ENCODE measurements at places on chromosomes 5 and 9.
A peak's percentile ranks its signal among the peaks of the same experiment; 100 is the strongest.

GRCh38 chr5:6705959-6706358, 7.3 kb upstream of the TENT4A start:
- no peak for DNase-seq

- no peak for DNase-seq
These were observed 131.4 kb upstream of the SHB start for GRCh38 chr9:38200431-38200830.

- DNase-seq = peak; percentile 77
These were observed 21.0 kb upstream of the SCGB3A2 start for GRCh38 chr5:147857302-147858129.

DNA sequence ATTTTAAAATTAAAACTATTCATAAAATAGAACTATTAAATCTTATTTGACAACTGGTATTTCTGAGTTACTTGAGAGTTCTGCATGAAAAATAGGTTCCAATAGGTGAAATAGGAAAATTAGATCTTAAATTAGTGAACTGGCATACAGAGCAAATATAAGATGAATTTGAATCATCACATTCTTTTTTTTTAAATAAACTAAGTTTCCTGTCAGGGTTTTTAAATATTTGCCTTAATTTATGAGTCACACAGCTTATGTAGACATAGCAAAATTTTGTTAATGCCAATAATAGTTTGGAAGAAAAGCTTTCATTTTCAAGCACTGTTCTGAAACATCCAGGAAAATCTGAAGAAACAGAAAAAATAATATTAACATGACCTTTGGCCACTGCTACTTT, 311.7 kb upstream of the HAPLN1 start:
- DNase-seq = no peak

- no peak for DNase-seq
These were observed 217.8 kb upstream of the IRX1 start for GRCh38 chr5:3377831-3378230.

- DNase-seq = no peak
These were observed 59.7 kb downstream of the OSMR start for GRCh38 chr5:38905516-38905915.

- DNase-seq = no peak
These were observed 7.6 kb upstream of the AK3 start for GRCh38 chr9:4748612-4749011.

GRCh38 chr9:84397822-84398221, 57.3 kb upstream of the SLC28A3 start:
- no peak for DNase-seq

DNA sequence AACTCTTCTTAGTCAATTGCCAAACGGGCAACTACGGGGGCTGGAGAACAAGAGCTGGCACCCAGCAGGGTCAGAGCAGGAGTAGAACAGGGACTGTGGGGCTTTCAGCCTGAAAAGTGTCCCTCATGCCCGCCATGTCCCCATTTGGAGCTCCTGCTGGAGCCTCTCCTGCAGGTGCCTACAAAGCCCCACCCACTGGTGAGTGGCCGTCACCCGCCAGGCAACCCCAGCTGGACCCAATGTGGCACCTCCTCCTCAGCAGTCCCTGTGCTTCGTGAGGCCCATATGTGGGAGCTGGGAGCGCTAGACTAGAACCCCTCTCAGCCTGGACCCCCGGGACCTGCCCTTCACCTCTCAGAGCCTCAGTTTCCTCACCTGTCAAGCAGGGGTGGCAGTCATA, 40.9 kb downstream of the VAV2 start:
- no peak for DNase-seq

- DNase-seq = no peak
These were observed 13.7 kb downstream of the NOTCH1 start for GRCh38 chr9:136531904-136532798.

- no peak for DNase-seq
These were observed 6.6 kb upstream of the PCSK1 start for GRCh38 chr5:96439477-96440184.

DNA sequence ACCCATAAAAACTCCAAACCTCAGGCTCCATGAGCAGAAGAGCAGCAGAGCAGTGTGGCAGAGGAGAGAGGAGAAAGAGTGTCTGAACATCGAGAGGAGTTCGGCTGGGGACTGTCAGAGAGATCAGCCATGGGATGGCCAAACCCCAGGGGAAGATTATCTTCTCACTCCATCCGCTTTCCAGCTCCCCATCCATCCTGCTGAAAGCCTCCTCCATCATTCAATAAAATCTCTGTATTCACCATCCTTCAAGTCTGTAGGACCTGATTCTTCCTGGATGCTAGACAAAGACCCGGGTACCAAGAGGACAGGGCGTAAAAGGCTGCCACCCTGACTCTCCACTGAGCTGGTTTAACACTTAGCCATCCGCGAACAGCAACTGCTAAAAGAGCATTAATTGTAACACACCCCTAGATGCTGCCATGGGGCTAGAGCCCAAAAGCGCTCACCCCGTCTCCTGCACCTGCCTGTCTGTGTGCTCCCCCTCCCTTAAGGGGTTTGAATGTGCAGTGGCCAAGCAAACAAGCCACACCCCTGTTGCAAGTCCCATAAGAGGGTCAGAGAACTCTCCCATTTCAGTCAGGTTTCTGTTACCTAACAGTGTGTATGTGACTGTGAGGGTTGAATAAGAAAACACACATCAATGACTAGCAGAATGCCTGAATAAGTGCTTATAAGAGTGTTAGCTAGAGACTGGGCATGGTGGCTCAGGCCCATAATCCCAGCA, 13.9 kb upstream of the SELENOP start:
- DNase-seq = no peak

GRCh38 chr9:5617749-5618148, 11.2 kb upstream of the RIC1 start:
- no peak for DNase-seq

DNA sequence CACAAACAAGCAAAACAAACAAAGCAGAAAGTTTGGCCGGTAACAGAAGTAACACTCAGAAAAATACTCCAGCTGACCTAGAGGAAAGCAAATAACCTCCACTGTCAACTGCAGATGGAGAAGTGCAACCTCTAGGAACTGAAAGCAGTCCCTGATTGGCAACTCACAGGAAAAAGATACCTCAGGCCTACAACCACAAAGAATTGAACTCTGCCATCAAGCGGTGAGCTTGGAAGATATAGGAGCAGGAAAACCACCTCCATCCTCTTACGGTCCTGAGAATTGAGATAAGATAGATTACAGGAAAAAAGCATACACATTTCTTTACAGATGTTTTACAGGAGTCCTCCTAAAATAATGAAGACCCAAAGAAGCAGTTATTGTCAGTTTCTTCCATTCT, 184.5 kb downstream of the PDZD2 start:
- no peak for DNase-seq

- DNase-seq = peak; percentile 48
These were observed 482 bp downstream of the TESK1 start for GRCh38 chr9:35605351-35606137.

All from WTC11 (cell line).